A172 (cell line): ENCODE measurements at places on chromosomes 5 and 9. TPM values are rescaled to one million over a fixed set of nuclear protein-coding genes. Genes with fewer than 3 reads are reported as not detected.

- no peak for DNase-seq
Measured at GRCh38 chr5:1736889-1737711, 62.5 kb downstream of the MRPL36 start.

DNA sequence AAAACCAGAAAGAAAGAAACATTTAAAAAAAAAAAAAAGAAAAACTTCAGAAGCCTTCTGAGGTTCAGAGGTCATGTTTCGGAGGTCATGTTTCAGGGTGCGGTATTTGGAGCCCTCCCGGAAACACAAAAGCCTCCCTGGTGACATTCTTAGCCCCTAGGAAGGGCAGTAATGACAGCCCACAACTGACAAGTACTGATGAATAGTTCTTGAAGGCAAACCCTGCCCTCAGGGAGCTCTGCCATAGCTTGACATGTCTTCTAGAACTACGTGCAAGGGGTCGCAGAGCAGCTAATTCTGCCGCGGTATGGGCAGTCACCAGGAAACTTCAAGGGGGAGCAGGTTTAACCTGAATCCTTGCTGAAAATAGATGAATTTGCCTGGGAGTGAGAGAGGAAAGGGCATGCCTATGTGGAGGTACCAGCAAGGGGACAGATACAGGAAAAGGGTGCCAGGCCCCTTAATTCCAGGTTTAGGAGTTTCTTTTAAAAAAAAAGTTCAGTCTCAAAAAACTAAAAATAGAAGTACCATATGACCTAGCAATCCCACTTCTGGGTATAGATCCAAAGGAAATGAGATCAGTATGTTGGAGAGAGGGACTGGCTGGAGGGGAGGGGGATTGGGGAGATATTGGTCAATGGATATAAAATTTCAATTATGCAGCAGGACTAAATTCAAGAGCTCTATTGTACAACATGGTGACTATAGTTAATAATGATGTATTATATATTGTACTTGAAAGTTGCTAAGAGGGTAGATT lies 98.4 kb downstream of the C9orf152 start:
- DNase-seq, result no peak

- no peak for DNase-seq
Measured at GRCh38 chr5:10528056-10528816, 35.6 kb upstream of the ANKRD33B start.

- no peak for DNase-seq
Measured at GRCh38 chr5:79526493-79526892, 12.6 kb upstream of the HOMER1 start.

- DNase-seq, result peak; percentile 22
Measured at GRCh38 chr5:55324815-55325418, 17.1 kb downstream of the MTREX start.

- DNase-seq, result no peak
Measured at GRCh38 chr9:32906213-32906612, 95.2 kb downstream of the APTX start.

- no peak for DNase-seq
Measured at GRCh38 chr9:137307255-137308056, 5.4 kb upstream of the NRARP start.

DNA sequence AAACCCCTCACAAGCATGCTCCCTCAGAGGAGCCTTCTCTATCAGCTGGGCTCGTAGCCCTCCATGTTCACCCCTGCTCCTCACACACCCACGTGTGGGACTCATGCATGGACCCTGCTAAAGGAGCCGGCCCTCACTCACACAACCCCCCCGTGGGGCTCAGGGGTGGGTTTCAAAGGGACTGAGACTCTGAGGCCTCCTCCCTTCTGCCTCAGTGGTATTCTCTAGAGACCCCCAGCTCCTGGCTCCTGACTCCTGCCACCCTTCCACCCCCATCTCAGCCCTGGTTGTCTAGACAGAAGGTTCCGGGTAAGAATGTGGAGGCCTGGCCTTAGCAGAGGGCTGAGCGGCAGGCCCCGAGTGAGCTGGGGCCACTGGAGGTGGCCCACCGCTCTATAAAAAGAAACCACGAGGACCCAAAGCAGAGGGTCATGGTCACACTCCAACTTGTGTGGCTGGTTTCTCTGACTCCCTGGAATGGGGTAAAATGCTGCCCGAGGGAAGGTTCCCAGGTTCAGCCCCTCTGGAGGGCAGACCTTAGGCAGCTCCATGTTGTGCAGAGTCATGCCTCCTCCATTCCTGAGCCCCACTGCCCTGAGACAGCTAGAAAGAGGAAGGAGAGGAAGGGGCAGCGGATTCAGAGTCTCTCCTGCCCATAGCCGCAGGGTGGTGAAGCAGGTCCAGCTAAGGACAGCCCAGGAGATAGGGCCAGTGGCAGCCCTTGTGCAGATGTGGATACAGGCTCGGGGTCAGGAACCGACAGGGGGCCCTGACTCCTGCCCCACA lies 10.8 kb downstream of the SEPTIN8 start:
- DNase-seq, result no peak

DNA sequence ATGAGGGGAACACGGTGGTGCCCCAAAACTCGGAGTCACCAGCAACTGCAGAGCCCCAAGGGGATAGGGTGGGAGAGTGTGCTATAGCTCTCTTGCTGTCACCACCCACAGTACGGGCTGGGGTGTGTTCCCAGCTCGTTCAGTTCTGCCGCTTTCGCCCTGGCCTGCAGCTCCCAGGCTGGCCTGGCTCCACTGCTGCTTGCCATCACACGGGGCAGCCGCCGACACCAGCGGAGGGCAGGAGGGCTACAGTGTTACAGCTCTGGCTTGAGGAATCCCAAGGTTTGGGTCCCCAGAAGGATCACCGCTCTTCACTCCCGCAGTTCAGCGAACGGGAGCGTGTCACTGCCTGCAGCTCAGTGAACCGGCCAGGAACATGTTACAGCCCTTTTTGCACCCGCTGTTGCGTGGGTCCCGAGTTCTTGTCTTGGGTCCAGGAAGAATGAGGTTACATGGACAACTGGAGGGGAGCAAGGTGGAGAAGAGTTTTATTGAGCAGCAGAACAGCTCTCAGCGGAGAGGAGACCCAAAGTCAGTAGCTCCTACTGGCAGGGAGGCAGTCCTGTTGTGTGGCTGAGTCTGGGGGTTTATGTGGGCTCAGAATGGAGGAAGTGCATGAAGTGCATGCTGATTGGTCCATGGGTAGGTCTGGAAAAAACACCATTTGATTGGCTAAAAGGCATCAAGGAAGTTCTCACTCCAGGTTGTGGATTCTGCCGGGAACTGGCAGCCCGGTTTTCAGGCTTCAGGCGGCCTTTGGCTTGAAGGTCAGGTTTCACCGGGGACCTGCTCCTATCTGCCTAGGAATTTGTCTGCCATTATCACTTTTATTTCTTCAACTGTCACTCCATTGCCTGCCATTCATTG lies 113.4 kb downstream of the EHMT1 start:
- DNase-seq, result no peak

GRCh38 chr5:144460600-144460999 lies 289.9 kb downstream of the KCTD16 start:
- DNase-seq, result no peak

DNA sequence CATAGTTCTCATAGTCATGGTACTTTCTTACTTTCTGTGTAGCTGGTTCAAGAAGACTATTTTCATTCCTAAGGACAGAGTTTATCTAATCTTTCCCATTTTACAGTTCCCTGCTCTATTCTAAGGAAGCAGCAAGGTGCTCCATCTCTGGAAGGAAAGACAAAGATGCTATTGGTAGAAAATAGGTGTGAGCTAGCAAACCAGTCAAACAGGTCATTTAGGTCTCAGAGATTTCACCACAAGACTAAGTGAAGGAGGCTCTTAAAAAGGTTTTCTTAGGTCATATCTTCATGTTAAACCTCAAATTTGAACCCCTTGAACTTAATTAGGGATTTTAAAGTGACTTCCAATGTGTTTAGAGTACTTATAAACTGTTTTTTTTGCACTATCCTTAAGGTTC lies 62.6 kb downstream of the ADAMTSL1 start:
- no peak for DNase-seq

DNA sequence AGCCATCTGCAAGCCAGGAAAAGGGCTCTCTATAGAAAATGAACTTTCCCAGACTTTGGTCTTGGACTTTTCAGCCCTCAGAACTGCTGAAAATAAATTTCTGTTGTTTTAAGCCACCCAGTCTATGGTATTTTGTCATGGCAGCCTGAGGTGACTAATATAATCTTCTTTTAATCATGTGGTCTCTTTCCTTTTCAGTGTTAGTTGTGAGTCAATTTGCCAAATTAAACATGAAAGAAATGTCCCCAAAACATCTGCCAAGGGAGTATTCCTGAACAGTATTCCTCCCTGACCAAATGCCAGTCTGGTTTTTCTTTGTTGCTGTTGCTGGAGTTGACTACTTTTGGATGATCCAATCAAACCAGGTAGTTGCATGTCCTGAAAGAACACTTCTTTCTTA lies 4.7 kb upstream of the YTHDC2 start:
- DNase-seq, result peak; percentile 32

DNA sequence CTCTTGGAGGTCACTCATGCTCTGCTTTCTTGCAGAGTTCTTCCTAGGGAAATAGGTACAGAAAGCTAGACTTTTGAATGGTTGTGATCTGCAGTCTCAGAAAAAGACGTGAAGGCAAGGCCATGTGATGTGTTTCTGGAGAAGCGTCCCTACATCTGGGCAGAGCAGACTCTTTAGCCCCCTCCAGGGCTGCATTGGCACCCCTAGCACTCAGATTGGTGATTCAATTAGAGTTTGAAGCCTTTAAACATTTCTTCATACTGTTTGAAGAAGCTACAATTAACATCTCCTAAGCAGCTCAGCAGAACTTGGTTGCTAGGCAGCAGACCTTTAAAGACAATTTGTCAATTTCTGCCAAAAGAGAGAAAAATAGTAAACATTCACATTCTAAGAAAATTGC lies 21.6 kb downstream of the JADE2 start:
- no peak for DNase-seq

DNA sequence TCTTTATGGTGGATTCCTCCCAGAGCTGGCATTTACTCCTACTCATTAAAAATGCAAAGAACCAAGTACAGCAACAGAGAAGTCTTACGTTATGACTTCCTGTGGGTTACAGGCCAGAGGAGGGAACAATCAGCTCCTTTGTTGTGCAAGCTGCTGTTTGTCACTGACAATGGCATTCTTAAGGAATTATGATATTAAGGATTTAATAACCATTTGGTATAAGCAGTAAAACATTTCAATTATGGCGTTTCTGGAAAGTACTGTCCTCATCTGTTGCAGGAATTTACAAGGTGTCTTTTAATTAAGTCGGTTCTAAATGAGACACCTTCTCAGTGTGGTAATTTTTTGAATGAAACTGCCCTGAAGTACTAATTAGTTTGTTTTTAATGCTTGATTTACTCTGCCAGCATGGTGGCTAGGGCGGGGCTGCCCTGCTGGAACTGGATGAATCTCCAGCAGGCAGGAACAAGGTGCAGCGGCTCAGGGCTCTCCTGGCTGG lies 49.1 kb upstream of the VDAC1 start:
- peak; percentile 92 for DNase-seq

- DNase-seq, result no peak
Measured at GRCh38 chr5:31193591-31194467, at the start of gene CDH6. CDH6 (plus strand) TSS chr5:31193686; CDS start chr5:31267474, 73,788 bp downstream.

DNA sequence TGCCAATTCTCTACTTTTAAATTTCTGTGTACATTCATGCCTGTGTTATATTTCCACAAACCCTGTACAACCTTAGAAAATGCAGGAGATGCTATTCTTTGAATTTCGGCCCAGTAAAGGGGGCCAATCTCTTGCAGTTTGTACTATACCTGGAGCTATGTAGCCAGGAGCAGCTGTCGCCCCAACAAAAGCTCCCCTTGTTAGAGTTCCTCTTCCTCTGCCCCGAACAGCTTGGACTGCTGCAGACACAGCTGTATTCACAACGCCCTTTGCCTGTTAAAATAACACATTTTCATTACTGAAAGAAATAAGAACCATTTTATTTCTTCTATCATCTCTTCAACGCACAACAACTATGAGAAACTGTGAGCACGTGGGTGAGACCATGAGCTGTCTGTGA lies 99.2 kb downstream of the GPR21 start:
- no peak for DNase-seq

DNA sequence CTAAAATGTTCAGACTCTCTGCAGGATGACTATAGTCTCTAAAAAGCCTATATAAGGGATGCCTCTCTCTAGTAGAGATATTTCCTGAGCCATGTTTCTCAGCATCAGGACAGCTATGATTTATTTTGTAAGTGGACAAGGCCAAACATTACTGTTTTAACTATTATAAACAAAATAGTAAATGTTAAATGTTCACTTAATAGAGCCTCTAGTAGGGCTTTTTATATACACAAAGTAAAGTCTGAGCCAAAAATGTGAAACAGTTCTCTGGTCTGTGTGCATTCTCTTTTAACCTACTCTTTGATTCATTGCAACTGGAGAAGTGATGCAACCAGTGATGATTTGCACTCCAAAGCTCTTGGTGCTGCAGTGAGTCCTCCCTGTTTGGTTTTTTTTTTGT lies 220.5 kb downstream of the GDNF start:
- no peak for DNase-seq

- no peak for DNase-seq
Measured at GRCh38 chr5:176797456-176798050, 12.8 kb upstream of the UNC5A start.

DNA sequence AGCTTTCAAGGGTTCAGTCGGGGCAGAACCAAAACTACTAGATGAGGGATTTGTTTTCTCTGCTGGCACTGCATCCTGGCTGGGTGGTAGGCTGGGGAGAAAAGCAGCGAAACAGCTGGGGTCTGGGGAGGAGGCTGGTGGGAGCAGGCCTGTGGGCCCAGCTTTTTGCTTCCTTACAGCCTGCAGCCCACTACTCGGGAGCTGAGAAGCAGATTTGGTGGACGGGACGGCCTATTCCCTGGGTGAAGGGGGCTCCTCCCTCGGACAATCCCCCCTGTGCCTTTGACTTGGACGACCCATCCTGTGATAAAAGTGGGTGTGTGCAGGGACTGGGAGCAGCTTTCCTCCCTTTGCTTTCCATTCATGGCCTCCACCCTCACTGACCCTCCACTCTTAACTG lies 9.1 kb downstream of the NPR2 start:
- no peak for DNase-seq

- no peak for DNase-seq
Measured at GRCh38 chr5:24391816-24392215, 253.0 kb downstream of the CDH10 start.

- no peak for DNase-seq
Measured at GRCh38 chr5:68435611-68436010, 220.1 kb downstream of the PIK3R1 start.

GRCh38 chr9:81369121-81369520 lies 320.2 kb downstream of the TLE1 start:
- no peak for DNase-seq

GRCh38 chr9:16743375-16743774 lies 127.1 kb downstream of the BNC2 start:
- no peak for DNase-seq

The GZMA gene
- total RNA-seq, result not detected in 2 replicates

The LCN1 gene
- 0.47 TPM in 1 of 2 replicates, not detected in the other for total RNA-seq

The TAF11L11 gene
- not detected in 2 replicates for total RNA-seq

The FCN2 gene
- total RNA-seq, result not detected in 2 replicates

The SERINC5 gene
- total RNA-seq, result 9.2 TPM in 2 replicates

The ZNF189 gene
- 23.7 and 28.0 TPM in 2 replicates for total RNA-seq

The CTNND2 gene
- total RNA-seq, result not detected in 2 replicates

The ASPN gene
- not detected in 2 replicates for total RNA-seq

The SPATA31E1 gene
- not detected in 2 replicates for total RNA-seq

The TRPM6 gene
- total RNA-seq, result 0.05 and 0.17 TPM in 2 replicates

The FAM120AOS gene
- total RNA-seq, result 28.9 and 34.1 TPM in 2 replicates

The TRIM7 gene
- 19.0 and 29.8 TPM in 2 replicates for total RNA-seq

The ZNF483 gene
- total RNA-seq, result 0.53 and 0.77 TPM in 2 replicates

The ZFP2 gene
- not detected in 2 replicates for total RNA-seq

The PCDH1 gene
- 7.2 and 7.4 TPM in 2 replicates for total RNA-seq

The APBA1 gene
- 0.21 and 0.31 TPM in 2 replicates for total RNA-seq

The NR2F1-AS1 gene
- total RNA-seq, result 9.8 and 24.4 TPM in 2 replicates
